ENCODE measurements at places on chromosomes 13 and 19. TPM values are rescaled to one million over a fixed set of nuclear protein-coding genes. Genes with fewer than 3 reads are reported as not detected.

Gene CCDC159
- total RNA-seq: 6.3 TPM

Gene ZNF418
- 65.7 TPM for total RNA-seq

Gene NLRP4
- total RNA-seq: not detected

Gene ZNF91
- 732 TPM for total RNA-seq

Gene SELENOV
- total RNA-seq: not detected

Gene CEACAM3
- total RNA-seq: not detected

Gene TMEM59L
- 48.5 TPM for total RNA-seq

Gene CACNG7
- 10.3 TPM for total RNA-seq

Gene LGALS14
- total RNA-seq: not detected

Gene TMEM147
- total RNA-seq: 39.8 TPM

Gene DACT3
- 14.7 TPM for total RNA-seq

Gene UGGT2
- total RNA-seq: 113 TPM

Gene PALM3
- 4.7 TPM for total RNA-seq

Gene CACNG6
- not detected for total RNA-seq

Gene TOMM40
- total RNA-seq: 29.4 TPM

Gene C5AR1
- total RNA-seq: 0.31 TPM

Gene ZFR2
- total RNA-seq: 15.0 TPM

Gene NLRP5
- not detected for total RNA-seq

Gene SCAMP4
- total RNA-seq: 19.4 TPM

Gene ZNF790
- total RNA-seq: 25.0 TPM

Gene SYCN
- not detected for total RNA-seq

Gene MIPEP
- total RNA-seq: 15.7 TPM

Gene PSG7
- not detected for total RNA-seq

Gene KLK15
- not detected for total RNA-seq

Gene FCER2
- not detected for total RNA-seq

Gene SEMA6B
- total RNA-seq: 36.9 TPM

Gene LMTK3
- 16.6 TPM for total RNA-seq

Gene ESD
- 117 TPM for total RNA-seq

Gene DZIP1
- total RNA-seq: 67.3 TPM

Gene PTH2
- total RNA-seq: not detected

Gene CYP2S1
- not detected for total RNA-seq

Gene RNF113B
- not detected for total RNA-seq

Gene ACER1
- total RNA-seq: not detected
